ENCODE measurements at places on chromosomes 11 and 22.

GRCh38 chr11:22343371-22344032 lies 5.3 kb downstream of the SLC17A6 start:
- DNase-seq = peak; percentile 10

GRCh38 chr11:46537537-46538295 lies 56.1 kb downstream of the AMBRA1 start:
- DNase-seq = peak; percentile 75

DNA sequence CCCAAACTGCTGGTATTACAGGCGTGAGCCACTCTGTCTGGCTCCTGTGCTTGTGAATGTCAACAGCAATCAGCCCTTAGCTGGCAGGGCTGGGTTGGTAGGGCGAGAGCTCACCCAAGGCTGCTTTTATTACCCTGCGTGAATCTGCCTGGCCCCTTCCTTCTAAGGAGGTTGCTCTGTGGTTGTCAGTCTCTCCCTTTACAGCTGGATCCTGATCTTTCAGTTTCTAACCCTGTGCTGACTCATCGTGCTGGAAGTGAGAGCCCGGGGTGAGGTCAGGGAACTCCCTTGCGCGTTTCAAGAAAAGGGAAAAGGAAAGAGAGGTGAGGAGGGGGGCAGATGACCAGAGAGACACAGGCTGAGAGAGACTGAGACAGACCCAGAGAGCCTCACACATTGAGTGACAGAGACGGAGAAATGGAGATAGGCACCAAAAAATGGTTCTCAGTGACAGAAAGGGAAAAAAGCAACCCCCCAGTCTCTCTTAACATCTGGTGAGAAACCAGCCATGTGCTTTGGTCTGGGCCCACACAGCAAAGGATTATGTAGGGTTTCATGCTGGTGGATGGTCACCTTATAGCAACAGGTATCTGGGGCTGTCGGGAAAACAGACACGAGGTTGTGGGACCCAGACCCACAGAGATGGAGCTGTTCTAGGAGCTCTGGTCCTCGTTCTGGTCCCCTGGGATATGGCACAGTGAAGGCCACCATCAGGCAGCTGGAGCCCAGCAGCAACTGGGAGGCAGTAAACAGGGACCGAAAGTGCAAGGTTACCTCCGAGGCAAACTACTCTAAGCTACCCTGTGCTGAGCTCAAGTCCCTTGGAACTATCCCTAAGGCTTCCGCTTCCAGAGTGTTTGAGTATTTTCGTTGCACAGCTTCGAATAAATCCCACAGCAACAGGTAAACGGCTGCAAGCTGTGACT lies 2.5 kb downstream of the TCN2 start:
- peak; percentile 60 for DNase-seq

DNA sequence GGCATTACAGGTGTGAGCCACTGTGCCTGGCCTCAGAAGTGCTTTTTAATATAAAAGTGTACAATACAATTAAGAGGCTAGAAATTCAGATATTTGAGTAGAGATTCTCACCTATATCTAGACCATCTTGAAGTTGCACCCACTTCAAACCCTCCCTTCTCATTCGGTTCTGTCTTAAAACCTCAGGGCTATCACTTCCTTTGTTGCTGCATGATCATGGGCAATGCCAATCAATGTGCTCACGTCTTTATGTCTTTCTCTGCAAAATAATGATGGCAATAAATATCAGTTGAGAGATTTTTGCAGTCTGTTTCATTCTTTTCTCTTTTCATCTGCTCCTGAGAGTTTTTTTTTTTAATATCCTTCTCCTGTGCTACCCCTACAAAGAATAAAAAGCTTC lies 9.3 kb upstream of the NUP160 start:
- DNase-seq = no peak

DNA sequence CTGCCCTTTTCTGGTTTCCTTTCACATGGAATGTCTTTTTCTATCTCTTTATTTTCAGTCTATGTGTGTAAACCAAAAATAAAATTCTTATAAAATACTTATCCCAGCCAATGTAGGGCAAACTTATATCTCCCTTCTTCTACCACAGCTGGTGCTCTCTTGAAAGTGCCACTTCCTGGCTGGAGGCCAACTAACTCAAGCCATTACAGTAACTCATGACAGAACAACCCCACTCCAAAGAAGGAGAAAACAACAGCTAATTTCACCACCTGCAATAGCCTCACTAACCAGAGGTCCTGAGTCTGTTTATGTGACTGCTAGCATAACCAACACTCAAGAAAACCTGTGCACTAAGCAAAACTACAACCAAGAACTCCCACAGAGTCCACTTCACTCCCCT lies 74.9 kb upstream of the DBX1 start:
- DNase-seq = no peak

GRCh38 chr11:14902650-14903350 lies 10.8 kb upstream of the CYP2R1 start:
- no peak for DNase-seq
